ENCODE measurements at places on chromosomes 4 and X.

GRCh38 chrX:57177070-57177469, 39.9 kb upstream of the SPIN2A start:
- no peak for DNase-seq

DNA sequence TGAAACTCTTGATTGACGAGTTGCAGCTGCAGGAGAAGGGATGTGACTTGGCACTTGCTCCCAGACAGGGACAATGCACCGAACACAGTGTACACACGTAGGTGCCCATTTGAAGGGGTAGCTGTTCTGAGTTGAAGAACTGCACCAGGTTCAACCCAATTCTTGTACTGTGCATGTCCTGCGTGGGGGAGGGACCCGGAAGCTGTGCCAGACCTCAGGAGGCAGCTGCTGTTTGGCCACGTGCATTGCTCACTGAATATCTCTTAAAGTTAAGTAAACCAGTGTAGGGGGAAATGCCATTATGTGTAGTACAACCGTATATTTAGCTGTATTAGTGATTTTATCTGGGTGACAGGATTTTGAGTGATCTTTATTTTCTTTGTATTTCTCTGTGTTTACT, 12.0 kb upstream of the RBBP7 start:
- no peak for DNase-seq

DNA sequence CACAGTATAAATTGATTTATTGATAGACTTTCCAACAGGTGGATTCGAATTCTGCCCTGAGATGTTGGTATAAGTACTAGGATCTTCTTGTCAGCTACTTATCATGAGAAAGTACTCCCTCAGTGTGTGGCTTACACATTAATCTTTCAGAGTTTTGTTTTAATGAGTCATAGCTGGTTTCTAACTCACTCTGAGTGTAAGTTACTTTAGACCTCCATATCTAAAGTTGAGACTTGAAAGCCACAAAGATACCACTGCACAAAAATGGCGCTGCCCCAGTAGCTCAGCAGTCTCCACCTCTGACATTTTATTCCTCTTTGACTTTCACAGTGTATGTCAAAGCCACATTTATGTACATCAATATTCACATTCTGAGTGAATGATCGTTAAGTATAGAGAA, 318.5 kb downstream of the ARAP2 start:
- DNase-seq = no peak

- no peak for DNase-seq
These were observed 91.1 kb downstream of the PPP3CA start for GRCh38 chr4:101256222-101256621.

DNA sequence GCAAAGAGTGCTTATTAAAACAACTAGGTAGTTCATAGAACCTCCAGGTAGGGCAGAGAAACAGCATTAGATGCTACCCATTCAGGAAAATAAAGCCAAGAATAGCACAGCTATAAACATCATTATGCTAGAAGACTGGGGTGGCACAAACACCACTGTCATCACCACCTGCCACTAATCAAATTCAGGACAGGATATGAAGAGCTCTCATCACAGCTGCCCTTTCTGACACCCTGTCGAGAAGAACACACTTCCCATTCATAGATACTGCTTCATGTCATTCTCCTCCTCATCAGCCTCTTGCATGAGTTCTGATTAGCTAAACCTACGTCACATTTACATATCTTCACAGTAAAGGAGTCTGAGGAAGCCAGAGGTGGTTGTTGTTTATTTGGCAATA, 692.3 kb upstream of the HS3ST1 start:
- no peak for DNase-seq

DNA sequence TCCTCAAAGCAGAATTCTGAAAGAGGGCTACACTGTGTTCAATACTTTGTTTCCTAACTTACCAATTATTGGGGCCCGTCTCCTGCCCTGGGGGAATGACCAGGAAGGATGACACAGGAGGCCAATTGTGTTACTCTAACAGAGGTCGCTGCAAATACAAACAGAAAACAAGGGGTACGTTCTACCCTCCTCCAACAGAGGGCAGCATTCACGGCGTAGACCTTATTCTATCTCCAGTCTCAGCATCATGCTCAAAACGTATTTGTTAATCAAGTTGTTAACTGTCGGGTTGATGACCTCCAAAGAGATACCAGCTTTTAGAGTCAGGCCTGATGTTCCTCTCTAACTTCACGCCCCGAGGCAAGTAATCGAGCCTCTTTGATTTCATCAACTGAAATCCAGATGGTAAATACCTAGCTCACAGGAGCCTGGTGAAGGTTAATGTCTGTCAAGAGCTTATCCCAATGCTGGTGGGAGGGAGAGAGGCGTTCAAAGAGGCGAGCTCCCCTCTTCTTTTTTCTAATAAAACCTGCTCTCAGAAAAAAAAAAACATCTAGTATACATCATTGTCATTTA, 181.0 kb upstream of the KCNIP4 start:
- DNase-seq = no peak

DNA sequence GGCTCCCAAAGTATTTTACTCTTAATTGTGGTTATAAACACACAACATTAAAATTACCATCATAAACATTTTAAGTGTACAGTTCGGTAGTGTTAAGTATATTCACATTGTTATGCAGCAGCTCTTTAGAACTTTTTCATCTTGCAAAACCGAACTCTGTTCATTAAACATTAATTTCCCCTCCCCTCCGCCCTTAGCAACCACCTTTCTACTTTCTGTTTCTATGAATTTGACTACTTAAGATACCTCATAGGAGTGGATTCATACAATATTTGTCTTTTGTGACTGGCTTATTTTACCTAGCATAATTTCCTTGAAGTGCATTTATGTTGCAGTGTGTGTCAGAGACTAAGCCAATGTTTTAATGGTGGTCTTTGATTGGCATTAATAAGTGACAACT, 32.6 kb downstream of the IL13RA1 start:
- DNase-seq = no peak

DNA sequence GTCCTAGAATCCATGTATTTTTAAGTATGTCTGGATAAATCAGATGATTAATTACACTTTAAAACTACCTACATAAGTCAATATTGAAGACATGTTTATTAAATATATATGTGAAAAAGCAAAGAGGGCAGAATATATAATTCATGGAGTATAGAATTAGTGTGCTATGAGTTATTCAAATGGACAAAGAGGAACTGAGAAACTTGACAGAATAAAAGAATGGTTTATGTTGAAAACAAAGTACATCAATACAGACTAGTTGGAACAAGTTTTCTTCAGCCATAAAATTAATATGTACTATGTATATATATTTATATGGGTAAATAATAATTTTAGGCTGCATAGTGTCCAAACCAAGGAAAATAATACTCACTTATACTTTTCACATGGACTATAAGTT, 173.5 kb downstream of the NPFFR2 start:
- no peak for DNase-seq

DNA sequence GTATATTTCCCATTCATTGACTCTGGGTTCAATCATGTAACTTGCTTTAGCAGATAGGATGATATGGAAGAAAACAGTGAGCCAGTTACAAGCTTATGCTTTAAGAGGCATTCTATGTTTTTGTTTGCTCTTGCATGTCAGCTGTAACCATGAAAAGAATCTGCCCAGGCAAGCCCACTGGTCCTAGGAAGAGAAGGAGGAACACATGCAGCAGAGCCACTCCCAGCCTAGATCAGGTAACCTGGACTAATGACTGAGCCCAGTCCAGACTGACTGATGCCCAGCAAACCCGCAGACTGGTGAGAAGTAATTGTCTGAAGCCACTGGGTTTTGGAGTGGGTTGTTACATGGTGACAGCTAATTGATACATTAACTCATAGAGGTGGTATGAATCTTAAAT, 167.9 kb downstream of the COL4A6 start:
- DNase-seq = no peak

DNA sequence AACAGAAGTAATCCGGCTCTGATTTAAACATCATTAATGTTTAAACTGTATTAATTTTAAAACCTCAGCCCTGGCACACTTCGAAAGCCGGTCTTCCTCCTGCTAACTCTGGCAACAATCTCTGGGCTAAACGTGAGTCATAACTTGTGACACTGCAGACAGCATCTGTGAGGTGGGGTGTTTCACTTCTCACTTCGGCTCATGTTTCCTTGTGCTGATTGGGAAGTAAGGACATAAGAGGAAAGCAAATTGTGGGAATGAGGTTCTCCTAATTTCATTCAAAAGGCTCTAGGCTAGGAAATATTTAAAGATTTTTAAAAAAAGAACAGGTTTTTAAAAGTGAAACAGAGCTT, 139.9 kb upstream of the USP9X start:
- no peak for DNase-seq

DNA sequence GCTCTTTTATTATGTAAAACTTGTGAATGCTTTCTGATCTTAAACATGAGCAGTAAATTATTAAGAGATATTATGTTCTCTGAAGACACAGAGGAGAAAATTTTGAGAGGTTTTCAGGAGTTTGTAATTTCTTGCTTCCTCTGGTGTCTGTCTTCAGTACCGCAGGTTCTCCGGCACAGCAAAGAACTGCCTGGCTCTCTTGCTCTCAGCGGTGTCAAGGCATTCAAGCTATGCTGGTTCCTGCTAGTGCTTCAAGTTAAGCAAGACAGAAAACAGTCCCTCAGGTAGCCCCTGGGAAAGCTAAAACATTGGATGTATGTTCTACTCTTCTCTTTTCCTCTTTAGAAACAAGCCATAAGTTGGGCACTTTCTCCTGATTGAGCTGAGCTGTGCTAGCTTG, 120.2 kb upstream of the CENPE start:
- no peak for DNase-seq

GRCh38 chrX:46327566-46328115, 217.6 kb downstream of the ZNF674 start:
- no peak for DNase-seq

DNA sequence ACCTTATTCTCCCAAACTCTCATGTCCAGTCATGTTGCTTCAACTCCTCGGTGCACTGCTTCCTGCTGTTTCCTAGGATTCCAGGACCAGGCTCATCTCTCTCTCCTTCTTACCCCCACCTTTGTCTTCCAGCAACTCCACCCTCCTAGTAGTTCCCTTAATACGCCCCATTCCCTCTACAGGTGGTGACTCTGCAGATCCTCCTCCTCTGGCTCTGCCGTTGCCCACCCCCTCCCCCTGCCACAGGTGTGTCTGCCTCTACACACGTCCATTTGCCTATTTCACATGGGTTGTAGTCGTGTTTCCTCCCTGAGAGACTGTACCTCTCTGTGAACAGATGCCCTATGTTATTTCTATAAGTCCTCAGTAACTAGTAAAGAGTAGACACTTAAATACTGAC, 32.4 kb downstream of the CDS1 start:
- DNase-seq = no peak

Measured in stimulated activated CD4-positive, alpha-beta T cell treated with anti-CD3 and anti-CD28 coated beads, Interleukin-1b, Interleukin-23, amount 100 ng/mL, for 48 hours (primary cell).